ENCODE measurements at places on chromosomes 5 and 9.

DNA sequence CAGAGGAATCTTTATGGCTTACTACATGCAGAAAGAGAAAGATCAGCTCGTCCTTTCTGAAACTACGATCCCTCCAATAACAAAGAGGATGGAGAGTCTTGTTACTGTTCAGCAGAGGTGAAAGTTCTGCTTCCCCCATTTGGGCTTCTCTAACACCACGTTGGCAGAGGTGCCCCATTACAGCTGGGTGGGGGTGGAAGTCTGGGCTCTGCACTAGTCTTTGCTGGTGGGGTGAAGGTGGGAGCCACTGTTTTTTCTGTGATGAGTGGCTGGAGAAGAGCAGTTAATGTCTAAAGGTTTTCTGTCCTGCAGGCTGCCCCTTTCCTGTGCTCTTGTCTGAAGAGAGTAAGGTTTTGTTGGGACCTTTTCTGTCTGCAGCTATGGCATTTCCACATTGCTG, 64.7 kb upstream of the OTULINL start:
- DNase-seq, result no peak

GRCh38 chr5:133373121-133373870, 239.0 kb downstream of the FSTL4 start:
- no peak for DNase-seq

DNA sequence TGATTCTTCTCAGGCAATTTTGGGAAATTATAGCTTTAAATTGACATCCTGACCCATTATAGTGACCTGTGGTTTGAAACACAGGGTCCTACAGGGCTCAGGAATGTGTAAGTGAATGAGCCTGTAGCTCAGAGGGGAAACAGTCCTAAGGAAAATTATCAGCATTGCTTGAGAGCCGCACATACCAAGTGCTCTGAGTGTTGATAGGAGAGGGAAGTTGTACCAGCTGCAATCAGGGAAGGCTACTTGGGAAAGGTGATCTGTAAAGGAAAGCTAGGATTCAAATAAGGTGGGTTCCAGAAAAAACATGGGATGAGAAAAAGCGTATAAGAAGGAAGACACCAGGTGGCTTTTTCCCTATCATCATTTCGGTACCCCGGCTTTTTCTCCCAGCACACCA, 4.4 kb upstream of the SLC25A51 start:
- no peak for DNase-seq

- DNase-seq, result no peak
Measured at GRCh38 chr9:91256235-91256634, 105.5 kb downstream of the AUH start.

GRCh38 chr9:281741-282645, 67.3 kb downstream of the DOCK8 start:
- DNase-seq, result no peak

DNA sequence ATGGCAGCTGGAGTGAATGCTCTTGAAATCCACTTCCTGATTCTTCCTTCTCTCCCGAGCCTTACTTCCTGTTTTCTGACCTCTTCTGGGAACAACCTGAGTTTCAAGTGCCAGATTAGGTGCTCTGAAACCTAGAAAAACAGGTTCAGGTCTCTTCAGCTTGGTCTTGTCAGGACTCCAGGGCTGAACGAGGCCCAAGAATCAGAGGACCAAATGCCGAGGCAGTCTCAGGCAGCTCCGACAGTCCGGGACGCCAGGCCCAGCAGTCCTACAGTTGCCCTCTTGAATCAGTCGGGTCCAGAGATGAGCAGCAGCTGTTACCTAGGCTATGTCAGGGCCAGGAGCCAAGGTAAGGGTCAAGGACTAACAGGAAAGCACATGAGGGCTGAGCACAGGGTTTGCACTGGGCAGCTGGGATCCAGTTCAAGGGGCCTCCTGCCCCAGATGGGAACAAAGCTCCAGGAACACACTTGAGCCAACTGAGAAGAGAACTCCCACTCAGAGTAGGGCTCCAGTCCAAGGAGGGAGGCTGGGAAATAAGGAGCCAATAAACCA, 38.3 kb upstream of the ADRA1B start:
- no peak for DNase-seq

GRCh38 chr9:35193762-35194161, 32.0 kb downstream of the UNC13B start:
- no peak for DNase-seq

DNA sequence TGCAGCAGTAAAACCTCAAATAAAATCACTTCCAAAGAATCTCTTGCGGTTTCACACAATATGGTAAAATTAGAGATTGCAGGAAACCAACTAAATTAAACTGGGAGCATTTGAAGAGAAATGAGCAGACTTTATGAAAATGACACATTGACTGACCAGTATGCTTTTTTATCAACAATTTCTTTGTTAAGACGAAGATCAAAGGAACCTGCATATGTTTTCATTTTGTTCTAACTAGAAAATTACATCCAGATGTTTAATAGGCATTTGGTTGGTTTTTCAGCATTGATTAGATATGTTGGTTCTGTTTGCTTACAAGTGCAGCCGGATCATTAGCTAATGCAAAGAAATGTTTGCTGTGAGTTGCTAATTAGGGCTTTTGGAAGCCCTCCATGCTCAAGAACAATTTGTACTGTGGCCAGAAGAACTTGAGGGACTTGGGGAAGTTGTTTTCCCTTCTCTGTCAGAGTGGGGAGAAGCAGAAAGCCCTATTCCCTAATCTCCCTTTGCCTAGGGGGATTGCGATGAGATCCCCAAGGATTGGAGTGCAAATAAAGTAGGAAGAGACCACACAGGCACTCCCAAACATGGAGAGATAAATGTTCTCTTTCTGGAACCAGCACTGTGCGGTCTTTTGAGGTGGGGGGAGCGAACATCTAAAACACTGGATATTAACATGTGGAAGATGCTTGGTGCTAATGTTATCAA, 4.5 kb upstream of the TLE1 start:
- no peak for DNase-seq

DNA sequence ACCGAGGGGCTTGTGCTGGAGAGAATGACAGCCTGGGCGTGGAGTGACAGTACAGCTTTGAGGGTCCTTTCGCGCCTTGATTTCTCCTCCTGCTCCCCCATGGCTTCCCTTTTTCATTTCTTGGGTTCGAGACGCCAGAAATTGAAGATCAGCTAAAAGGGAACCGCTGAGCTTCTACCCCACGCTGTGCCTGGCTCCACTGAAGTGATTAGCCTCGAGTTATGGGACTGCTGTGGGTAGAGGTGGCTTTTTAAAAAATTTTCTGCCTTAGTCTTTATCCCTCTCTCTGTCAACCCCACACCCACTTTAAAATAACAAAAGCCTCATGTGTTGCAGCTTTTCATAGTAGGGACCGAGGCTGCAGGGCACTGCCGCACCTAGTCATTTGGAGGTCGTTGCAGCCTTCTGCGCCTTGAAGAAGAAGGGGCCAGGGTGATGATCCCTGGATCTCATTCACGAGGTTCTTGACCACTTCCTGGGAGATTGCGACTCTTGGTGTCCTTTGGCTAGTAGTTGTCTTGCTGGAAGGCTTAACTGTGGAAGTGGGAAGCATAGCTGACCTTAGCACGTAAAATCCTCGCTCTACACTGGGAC, 603 bp downstream of the PPIP5K2 start:
- DNase-seq, result peak; percentile 47

GRCh38 chr9:130017076-130017475, 25.9 kb downstream of the FNBP1 start:
- DNase-seq, result no peak

GRCh38 chr5:135324897-135325650, 74.0 kb downstream of the MACROH2A1 start:
- no peak for DNase-seq

- DNase-seq, result no peak
Measured at GRCh38 chr5:68087866-68088265, 127.7 kb upstream of the PIK3R1 start.

DNA sequence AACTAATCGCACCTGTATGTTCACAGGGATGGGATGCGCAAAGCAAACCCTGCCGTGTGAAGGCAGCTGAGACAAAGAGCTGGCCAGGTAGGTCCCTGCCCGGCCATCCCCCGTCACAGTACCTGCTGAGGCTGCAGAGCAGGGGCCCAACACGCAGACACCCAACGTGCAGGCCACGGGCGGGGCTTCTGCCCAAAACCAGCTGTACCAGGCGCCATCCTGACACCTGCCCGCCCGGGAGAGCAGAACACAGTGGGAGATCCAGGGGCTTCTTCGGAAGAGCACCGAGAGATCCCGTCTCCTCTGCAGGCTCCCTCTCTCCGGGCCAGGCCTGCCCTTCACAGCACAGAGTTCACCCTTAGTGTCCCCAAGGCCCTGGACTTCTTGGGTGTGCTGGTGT, 28.4 kb downstream of the ABO start:
- DNase-seq, result no peak

DNA sequence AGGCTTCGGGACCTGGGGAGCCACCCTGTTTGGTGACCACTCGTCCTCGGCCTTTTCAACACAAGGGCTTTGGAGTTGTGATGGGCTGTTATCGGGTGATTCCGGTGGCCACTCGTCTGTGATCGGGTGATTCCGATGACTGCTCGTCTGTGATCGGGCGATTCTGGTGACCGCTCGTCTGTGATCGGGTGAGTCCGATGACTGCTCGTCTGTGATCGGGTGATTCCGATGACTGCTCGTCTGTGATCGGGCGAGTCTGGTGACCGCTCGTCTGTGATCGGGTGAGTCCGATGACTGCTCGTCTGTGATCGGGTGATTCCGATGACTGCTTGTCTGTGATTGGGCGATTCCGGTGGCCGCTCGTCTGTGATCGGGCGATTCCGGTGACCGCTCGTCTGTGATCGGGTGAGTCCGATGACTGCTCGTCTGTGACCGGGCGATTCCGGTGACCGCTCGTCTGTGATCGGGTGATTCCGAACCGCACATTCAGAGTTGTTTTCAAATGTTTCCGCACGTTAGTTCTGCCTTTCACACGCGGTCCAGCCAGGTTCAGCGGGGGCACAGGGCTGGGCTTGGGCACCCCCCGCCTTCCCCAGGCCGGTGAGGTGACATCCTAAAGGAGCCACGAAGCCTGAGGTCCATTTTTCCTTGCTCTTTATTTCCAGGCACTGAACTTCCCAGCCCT, 30.3 kb downstream of the TPPP start:
- no peak for DNase-seq

GRCh38 chr5:73312146-73312871, 136.3 kb downstream of the FOXD1 start:
- no peak for DNase-seq

DNA sequence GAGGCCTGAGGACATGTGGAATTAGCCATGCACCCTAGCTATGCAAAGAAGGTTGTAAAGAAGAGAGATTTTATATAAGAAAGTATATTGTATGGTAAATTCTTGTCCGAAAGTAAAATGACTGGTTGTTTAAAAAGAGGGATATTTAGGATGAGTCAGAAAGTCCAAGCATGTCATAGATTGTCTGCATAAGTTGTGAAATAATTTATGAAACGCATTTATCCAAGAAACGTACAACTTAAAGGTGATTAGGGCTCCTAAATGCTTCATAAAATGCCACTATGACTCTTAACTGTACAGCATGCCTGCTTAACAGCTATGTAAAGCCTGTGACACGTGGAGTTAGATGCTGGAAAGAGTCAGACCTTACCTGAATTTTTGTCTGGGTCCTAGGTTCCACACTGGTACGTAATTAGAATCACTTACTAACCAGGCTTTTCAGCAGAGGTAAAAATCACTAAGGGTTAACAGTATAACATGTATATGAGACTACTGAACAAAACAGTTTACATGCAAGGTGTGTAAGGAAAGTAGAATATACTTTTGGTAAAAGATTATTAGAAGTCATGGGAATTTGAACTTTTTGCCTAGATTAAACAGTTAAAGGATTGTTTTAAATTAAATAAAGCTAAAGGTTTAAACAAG, 37.0 kb upstream of the ARL15 start:
- no peak for DNase-seq

DNA sequence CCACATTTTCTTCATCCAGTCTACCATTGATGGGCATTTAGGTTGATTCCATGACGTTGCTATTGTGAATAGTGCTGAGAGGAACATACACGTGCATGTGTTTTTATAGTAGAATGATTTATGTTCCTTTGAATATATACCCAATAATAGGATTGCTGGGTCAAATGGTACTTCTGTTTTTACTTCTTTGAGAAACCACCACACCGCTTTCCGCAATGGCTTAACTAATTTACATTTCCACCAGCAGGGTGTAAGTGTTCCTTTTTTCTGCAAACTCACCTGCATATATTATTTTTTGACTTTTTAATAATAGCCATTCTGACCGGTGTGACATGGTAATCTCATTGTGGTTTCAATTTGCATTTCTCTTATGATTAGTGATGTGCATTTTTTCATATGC, 82.2 kb upstream of the RFX3 start:
- DNase-seq, result no peak

DNA sequence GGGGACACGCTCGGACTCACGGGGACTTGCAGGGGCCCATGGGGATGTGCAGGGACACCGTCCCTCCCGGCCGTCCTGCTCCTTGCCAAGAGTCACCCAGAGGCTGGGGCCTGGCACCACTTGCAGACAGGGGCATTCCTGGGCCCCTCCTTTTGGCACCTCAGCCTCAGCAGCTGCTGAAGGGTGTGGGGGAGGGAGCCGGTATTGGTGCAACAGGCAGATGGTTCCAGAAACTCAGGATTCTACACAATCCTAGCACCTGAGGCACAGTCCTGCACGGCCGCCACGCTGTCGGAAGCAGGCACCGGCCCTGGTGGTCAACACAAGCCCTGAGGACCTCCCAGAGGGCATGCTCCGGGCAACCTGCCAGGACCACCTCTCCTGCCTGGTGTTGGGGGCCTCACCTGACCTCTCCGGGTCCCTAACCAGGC, 19.3 kb upstream of the SLC12A7 start:
- no peak for DNase-seq

- DNase-seq, result no peak
Measured at GRCh38 chr5:107539726-107540330, 130.9 kb downstream of the EFNA5 start.

DNA sequence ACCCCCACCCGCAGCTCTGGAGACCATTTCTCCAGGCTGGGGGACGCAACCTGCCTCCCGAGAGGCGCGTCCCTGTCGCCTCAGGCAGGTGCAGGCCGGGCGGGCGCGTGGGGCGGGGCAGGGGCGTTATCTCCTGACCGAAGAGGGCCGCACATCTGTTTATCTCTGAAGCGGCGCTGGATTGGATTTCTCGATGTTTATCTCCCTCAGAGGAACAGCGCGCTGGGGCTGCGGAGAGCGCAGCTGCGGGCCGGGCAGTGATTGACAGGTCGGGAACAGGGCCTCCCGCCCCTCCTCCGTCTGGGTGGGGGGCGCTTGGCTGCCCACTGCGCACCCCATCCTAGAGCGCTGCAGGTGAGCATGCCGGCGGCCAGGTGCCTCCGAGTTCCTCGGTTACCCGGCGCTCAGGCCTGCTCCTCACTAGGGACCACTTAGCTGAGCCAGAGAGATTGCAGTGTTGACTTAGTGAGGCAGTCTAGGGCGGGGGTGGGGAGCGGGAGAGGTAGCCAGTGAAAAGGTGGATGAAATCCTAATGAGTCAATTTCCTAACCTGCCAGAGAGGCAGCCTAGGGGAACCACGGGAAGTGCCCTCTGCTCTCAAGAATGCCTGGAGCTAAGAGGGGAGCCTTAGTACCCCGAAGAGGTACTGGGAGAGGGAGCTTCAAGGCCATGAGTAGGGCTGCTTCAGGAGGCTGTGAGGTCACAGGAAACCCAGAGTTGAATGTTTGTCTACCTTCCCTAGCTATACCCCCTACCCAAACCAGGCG, 39.6 kb upstream of the TIFAB start:
- DNase-seq, result peak; percentile 81
